ENCODE measurements at places on chromosomes 5 and 9. TPM values are rescaled to one million over a fixed set of nuclear protein-coding genes. Genes with fewer than 3 reads are reported as not detected.

DNA sequence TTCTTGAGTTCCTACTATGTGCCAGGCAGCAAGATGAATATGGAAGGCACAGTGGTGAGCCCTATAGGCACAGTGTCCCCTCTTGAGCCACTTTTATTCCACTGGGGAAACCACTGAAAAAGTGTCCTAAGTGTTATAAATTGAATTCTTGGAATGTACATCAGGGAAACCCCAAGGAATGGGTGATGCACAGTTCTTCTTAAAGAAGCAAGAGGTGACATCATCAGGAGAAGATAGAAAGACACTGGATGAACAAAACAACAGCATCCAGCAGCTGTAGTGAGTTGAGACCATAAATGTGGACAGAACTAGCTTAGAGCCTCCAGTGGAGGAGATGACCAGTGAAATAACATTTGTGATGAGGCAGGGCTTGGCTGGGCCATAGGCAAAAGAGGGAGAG, 199.2 kb upstream of the ANKRD55 start:
- DNase-seq: no peak

Gene CTXN3
- total RNA-seq: not detected

Gene PPP2R2B
- not detected for total RNA-seq

- DNase-seq: no peak
Measured at GRCh38 chr9:113978725-113979342, 99.3 kb downstream of the AMBP start.

Gene DDX4
- total RNA-seq: not detected

Gene DBN1
- 157 TPM for total RNA-seq

Gene BAAT
- not detected for total RNA-seq

GRCh38 chr5:166979307-166979895, 1312.0 kb upstream of the WWC1 start:
- DNase-seq: no peak

Gene PCDHGA9
- total RNA-seq: 3.6 TPM

DNA sequence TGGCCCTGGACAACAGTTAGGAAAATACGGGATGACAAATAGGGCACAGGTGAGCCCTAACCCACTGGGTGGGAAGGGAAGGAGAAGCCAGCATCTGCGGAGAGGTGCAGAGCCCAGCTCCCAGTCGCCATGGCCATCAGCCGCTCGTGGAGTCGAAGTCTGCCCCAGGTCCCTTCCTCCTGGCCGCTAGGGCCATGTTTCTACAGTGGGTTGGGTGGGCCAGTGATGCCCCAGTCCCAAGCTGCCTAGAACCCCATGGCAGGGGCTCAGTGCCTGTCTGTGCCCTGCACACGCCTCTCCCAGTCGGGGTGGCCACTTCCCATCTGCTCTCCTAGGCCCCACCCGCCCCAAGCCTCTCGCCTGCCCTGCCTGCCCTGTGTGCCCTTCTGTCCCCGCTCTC, 34.8 kb downstream of the OLFM1 start:
- no peak for DNase-seq

Gene SLC46A2
- not detected for total RNA-seq

- no peak for DNase-seq
Measured at GRCh38 chr9:107502464-107502863, 12.9 kb upstream of the KLF4 start.

Measured in dermis blood vessel endothelial cell (primary cell).